ENCODE measurements at places on chromosomes 3 and 15.

DNA sequence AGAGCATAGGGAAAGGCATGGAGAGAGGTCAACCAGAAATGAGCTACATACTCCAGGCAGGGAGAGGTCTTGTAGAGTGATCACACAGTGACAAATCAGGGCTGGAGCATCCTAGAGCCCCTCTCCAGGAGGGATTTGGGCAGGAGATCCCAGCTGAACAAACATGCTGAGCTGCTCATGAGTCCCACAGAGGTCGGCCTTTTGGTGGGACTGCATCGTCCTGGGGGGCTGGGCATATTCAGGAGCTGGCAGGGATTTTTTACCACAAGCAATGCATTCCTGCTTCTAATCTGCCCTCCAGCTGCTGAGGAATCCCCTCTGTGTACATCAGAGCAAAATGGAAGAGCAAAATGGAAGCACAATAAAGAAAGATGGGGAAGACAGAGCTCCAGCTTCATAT, 94.9 kb downstream of the NTRK3 start:
- no peak for DNase-seq

- DNase-seq, result no peak
Observed at GRCh38 chr3:45965653-45966052, 22.4 kb downstream of the CXCR6 start.

DNA sequence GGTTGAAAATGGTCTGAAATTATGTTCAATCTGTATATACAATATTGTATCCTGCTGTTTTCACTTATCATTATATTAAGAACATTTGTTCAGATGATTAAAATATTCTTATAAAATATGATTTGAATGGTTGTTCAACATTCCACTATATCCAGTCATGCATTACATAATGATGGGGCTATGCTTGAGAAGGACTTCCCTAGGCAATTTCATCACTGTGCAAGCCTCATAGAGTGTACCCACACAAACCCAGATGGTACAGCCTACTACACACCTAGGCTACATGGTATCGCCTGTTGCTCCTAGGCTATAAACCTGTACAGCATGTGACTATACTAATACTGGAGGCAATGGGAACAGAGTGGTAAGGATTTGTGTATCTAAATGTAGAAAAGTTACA, 30.5 kb downstream of the SLC7A14 start:
- DNase-seq, result no peak

GRCh38 chr15:74349241-74349778, 18.1 kb downstream of the CYP11A1 start:
- no peak for DNase-seq

DNA sequence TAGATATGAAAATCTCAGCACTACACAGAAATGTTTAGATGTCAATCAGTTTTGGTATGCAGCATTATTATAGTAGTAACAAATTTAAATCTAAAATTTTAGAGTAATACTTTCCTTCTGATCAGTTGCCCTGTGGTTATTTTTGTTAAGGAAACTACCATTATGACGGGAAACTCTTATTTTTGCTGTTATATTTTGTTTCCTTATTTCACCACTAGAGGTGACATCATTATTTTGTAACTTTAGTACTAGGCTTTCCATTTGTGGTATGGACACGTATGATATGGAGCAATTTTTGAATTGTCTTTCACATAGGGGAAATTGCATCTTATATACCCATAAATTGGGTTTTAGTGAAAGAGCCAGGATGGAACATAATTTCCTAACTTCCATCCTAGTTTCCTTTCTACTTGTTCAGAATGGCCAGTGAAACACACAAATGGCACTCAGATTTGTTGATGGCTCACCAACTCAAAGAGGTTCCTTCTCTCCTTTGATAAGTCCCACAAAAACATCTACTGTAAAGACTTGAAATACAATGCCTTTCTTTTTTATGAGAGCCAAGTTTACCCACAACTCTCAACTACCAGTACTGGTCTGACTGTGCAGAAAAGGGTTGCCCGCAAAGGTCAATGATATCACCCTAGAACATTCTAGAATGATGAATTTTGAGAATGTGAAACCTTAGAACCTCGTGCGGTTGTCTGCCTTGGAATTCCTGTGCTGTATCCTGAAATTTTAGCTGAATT, 19.4 kb upstream of the PPP4R2 start:
- DNase-seq, result peak; percentile 15

- no peak for DNase-seq
Observed at GRCh38 chr3:173588556-173588955, 191.0 kb downstream of the NLGN1 start.

- DNase-seq, result no peak
Observed at GRCh38 chr3:83438188-83438587, 1520.6 kb upstream of the CADM2 start.

GRCh38 chr3:181698263-181698954, 13.3 kb upstream of the SOX2 start:
- no peak for DNase-seq

DNA sequence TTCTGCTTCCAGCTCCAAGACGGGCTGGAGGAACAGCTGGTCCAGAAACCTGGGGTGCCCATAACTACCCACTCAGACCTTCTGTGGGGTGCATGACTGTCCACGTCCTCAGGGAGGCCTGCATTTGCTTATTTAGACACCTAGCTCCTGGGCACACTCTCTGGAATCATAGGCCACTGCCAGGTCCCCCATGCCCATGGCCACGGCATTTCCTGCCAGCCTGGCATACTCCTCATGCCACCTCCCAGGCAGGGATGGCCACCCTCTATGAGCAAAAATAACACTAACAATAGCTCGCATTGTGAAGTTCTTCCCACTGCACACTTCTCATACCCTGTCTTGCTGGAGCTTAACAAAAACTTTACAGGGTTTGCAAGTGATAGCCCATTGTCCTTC, 166.9 kb upstream of the TPM1 start:
- no peak for DNase-seq

GRCh38 chr3:123920868-123921267, 36.7 kb upstream of the MYLK start:
- DNase-seq, result no peak

DNA sequence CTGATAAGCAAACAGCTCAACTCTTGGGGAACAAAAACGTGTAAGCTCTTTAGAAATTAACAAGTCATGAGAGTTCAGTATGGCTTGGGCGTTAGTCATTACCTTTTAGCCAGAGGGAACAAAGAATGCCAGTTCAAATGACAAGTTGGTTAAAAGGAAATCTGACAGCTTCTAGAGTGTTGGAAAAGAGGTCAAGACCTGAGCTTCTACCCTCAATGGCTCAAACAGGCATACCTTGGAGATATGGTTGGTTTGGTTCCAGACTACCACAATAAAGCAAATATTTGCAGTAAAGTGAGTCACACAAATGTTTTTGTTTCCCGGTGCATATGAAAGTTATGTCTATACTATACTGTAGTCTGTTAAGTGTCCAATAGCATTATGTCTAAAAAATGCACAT, 136.1 kb downstream of the CACNA1D start:
- DNase-seq, result no peak

GRCh38 chr3:14691719-14692118, 16.8 kb downstream of the C3orf20 start:
- DNase-seq, result no peak

- DNase-seq, result peak; percentile 22
Observed at GRCh38 chr3:45169125-45169904, 23.1 kb upstream of the CDCP1 start.

GRCh38 chr3:161231861-161232260, 10.8 kb downstream of the NMD3 start:
- no peak for DNase-seq

DNA sequence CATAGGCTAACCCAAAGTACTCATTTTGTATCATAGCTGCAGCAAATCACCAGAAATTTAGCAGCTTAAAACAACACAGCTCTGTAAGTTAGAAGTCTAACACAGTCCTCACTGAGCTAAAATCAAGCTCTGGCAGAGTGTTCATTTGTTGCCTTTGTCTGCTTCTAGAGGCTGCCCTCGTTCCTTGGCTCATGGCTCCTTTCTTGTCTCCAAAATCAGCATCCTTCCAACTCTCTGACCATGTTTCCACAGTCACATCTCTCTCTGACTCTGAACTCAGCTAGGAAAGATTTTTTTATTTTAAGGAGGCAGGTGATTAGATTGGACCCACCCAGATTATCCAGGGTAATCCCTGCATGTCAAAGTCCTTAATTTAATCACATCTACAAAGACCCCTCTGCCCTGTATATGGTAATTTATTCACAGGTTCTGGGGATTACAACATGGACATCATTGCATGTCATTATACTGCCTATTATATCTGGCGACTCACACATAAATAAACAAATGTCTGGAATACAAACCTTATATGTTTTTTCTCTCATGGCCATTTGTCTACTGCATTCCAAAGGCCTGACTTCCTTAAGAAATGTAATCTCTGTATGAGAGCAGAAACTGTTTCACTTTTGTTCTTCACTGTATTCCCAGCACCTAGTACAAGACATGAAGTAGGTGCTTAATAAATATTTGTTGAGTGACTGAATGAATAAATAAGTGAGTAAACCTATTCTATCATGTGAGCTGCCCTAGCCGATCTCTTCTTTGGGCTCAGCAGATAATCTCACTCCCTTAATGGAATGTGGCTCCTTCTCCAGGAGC, 15.1 kb upstream of the UACA start:
- DNase-seq, result no peak

DNA sequence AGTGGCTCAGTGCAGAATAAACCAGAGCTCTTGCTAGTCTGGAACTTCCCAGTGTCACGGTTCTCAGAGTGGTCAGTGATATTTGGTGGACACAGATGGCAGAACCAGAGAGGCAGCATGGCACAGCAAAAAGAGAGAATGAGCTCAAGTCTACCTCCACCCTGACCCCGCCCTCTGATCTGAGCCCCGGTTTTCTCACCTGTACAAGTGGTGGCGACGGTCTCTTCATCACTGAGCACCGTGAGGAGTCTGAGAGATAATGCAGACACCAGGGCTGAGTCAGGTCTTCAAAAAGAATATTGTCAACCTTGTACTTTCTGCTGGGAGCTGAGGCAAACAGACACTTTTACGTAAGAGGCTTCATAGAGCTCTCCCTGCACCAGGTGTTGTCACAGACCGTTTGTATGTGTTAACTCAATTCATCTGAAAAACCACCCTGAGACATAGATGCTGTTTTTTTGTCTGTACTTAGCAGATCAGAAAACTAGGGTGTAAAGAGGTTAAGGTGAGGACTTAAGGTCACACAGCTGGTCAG, 13.2 kb downstream of the FGD5 start:
- DNase-seq, result no peak

- DNase-seq, result no peak
Observed at GRCh38 chr3:77186319-77186718, 146.4 kb downstream of the ROBO2 start.

GRCh38 chr3:99503350-99503749, 135.0 kb upstream of the COL8A1 start:
- DNase-seq, result no peak

DNA sequence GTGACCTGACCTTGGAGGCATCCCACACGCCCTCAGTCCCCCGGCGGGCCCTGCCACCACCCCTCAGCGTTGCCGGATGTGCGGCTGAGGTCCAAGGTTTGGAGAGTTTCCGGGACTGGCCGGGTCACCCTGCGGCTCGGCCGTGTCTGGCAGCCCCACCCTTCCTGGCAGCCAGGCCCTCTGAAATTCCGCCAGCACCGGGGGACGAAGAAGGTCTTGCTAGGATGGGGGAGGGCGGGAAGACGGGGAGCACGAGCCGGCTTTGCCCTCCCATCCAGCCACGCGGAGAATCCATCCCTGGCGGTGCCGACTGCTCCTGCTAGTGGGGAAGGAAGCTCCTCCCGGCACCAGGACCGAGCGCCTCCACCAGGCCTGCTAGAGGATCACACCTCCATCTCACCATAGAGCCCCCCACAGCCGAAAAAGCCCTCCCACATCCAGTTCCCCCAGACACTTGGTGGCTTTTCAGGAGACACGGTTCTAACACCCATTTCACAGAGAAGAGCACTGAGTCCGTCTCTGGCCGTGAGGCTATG, 81.5 kb downstream of the CPN2 start:
- DNase-seq, result peak; percentile 63

DNA sequence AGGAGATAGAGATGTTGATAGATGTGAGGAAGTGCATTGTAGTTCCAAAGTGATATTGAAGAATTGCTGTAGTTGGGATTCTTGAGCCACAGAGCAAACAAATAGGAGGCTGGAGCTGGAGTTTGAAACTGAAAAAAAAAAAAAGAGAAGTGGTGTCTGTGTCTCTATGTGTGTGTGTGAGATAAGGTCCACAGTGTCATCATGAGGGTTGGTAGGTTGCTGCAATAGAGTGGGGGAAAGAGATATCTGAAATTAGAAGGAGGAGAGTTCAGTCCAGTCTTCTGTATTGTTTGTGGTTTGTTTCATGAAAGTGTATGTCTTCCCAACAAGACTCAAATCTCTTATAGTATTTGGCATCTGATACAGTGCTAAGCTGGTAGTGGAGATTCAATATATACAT, 37.3 kb upstream of the CACNA1D start:
- no peak for DNase-seq

GRCh38 chr3:58404396-58404795, 29.2 kb downstream of the PDHB start:
- DNase-seq, result no peak

- peak; percentile 85 for DNase-seq
Observed at GRCh38 chr3:46187876-46188275, 20.2 kb downstream of the CCR1 start.

DNA sequence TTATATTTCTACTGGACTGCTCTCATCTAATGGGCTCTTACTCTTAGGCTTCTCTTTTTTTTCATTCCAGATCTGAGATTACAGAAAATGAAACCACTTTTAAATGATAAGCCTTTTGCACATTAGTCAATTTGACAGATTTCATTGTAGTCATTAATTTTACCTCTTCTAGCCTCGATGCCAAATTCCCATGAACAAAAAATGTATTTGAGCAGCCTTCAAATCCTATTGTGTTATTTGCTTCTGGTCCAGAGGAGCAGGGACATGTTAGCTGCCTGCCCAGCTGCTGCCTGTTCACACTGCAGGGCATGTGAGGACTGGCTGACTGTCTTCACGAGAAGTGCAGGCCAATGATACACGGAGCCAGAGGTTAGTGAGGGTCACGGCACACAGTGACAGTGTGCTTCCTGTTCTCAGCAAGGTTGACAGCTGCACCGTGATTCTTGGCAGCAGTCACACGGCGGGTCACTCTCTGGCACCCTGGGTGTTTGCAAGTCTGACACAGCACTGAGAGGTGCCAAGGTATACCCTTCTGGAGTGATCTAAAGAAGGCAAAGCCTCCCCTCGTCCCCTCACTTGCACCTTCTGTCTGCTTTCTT, 40.8 kb downstream of the KAT2B start:
- DNase-seq, result peak; percentile 30

DNA sequence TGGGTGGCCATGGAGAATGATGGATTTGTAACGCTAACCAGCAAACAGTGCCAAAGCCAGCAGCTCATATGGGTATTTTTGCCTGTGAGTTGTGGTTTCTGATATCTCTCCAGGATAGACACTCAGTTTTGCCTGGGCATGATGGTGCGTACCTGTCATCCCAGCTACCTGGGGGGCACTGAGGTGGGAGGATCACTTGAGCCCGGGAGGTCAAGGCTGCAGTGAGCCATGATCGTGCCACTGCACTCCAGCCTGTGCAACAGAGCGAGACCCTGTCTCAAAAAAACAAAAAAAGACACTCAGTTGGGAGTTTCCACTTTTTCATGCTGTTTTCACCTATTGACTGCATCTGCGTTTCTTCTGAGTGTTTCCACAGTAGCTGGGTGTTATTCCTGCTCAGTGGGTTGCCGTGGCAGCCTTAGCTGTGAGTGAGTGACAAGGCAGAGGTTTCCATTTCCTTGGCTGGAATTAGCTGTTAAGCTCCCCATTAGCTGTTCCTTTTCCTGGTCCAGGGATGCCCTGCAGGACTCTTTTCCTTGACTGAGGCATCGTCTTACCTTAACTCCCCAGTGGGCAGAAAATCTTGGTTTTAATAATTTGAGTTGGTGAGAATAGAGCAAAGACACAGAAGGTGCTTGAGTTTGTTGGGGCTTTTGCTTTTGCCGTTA, 14.2 kb upstream of the RPP14 start:
- no peak for DNase-seq
